ENCODE measurements at places on chromosomes 5 and 9.

DNA sequence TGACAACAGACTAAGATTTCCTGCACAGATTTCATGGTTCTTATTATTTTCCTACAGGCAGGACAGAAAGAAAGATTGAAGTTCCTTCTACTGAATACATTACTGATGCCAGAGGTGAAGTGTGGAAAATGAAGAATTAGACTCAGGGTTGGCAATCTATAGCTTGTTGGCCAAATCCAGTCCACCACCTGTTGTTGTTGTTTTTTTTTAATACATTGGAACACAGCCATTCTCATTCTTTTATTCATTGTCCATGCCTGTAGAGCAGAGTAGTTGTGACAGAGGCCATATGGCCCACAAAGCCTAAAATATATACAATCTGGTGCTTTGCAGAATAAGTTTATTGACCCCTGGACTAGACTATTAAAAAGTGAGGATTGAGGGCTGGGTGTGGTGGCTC, 5.8 kb upstream of the PLPPR1 start:
- DNase-seq = no peak

- no peak for DNase-seq
These were observed 213.4 kb upstream of the ADAMTSL1 start for GRCh38 chr9:18260521-18260920.

DNA sequence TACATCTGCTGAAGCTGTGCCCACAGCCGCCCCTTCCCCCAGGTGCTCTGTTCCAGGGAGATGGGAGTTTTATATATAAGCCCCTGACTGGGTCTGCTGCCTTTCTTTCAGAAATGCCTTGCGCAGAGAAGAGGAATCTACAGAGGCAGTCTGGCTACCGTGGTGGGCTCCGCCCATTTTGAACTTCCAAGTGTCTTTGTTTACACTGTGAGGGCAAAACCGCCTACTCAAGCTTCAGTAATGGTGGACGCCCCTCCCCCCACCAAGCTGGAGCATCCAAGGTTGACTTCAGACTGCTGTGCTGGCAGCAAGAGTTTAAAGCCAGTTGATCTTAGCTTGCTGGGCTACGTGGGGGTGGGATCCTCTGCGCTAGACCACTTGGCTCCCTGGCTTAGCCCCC, 41.3 kb downstream of the RANBP17 start:
- DNase-seq = no peak

GRCh38 chr5:2550509-2550908, 201.0 kb downstream of the IRX2 start:
- no peak for DNase-seq

DNA sequence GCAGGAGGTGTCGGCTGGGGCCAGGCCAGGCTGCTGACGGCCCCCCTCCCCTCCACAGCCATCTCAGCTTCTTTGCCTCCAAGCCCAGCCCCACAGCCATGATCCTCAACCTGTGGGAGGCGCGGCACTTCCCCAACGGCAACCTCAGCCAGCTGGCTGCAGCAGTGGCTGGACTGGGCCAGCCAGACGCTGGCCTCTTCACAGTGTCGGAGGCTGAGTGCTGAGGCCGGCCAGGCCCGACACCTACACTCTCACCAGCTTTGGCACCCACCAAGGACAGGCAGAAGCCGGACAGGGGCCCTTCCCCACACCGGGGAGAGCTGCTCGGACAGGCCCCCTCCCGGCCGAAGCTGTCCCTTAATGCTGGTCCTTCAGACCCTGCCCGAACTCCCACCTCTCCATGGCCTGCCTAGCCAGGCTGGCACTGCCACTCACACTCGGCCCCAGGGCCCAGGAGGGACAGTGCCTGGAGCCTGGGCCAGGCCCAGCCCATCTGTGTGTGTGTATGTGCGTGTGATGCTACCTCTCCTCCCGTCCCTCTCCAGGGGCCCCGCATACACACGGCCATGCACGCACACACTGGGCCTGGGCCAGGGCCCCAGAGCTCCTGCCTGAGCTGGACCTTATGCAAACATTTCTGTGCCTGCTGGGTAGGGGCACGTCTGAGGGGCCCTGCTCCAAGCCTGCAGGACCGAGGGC, 19.3 kb downstream of the HK3 start:
- no peak for DNase-seq

GRCh38 chr9:18775241-18775640, 257.8 kb downstream of the SAXO1 start:
- DNase-seq = no peak

GRCh38 chr5:106757672-106758071, 913.1 kb downstream of the EFNA5 start:
- no peak for DNase-seq

GRCh38 chr5:176609724-176610434, at the start of gene GPRIN1:
Gene GPRIN1, minus strand, starts transcription at chr5:176610156. Its CDS starts 10,322 bp downstream, at chr5:176599834.
- peak; percentile 49 for DNase-seq

GRCh38 chr5:173567548-173567947, 48.9 kb downstream of the BOD1 start:
- DNase-seq = no peak

DNA sequence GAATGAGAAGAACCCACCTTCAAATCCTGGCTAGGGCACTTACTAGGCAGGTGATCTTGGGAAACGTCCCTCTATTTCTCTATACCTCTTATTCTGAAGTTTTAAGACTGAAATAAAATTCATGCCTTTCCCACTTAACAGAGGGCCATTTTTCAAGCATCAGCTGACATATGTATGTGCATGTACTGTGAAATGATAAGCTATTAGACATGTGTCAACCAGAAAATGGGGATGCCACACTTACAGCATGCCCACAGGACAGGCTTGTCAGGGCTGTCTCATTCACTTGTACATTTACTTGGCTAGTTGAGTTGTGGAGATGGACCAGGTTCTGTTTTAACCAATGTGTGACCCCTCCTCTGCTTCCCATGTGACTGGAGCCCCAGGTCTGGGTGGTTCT, 78.5 kb downstream of the C9orf152 start:
- DNase-seq = no peak

- DNase-seq = no peak
These were observed 216.1 kb downstream of the MEF2C start for GRCh38 chr5:88666761-88667495.

- no peak for DNase-seq
These were observed 1.6 kb downstream of the HBEGF start for GRCh38 chr5:140344683-140345423.

DNA sequence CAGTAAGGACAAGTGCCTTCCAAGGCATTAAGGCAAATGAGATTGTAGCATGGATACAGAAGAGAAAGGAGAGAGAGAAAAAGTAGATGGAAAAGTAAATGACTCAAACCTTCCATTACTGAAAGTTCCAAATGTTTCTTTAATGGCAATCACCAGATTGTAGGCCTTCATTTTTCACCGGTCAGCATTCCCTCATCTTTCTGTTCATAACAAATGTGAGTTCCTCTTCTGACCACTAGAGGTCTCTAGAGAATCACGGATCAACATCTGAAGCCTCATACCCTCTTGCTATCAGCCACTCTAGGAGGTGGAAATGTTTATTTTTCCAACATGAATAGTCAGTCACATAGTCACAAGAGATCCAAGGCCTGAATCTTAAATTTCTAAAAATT, 73.6 kb upstream of the RPS23 start:
- DNase-seq = no peak

DNA sequence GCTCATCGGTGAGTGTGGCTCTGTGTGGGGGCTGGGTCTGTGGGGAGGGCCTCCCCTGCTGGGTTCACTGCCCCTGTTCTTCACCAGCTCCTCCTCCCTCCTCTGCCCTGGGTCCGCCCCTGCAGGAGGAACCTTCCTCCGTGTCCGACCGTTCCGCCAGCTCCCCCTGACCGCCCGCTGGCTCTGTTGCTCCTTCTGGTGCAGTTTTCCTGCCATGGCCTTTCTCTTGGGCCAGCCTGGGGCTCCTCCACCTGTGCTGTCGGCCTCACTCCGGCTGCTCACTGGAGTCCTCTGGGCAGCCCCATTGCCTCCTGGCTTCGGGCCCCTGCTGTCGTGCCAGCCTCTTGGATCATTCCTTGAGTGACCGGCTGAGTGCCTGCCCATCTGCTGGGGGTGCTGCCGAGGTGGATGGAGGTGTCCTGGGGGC, 12.3 kb downstream of the RNU6ATAC start:
- DNase-seq = no peak

DNA sequence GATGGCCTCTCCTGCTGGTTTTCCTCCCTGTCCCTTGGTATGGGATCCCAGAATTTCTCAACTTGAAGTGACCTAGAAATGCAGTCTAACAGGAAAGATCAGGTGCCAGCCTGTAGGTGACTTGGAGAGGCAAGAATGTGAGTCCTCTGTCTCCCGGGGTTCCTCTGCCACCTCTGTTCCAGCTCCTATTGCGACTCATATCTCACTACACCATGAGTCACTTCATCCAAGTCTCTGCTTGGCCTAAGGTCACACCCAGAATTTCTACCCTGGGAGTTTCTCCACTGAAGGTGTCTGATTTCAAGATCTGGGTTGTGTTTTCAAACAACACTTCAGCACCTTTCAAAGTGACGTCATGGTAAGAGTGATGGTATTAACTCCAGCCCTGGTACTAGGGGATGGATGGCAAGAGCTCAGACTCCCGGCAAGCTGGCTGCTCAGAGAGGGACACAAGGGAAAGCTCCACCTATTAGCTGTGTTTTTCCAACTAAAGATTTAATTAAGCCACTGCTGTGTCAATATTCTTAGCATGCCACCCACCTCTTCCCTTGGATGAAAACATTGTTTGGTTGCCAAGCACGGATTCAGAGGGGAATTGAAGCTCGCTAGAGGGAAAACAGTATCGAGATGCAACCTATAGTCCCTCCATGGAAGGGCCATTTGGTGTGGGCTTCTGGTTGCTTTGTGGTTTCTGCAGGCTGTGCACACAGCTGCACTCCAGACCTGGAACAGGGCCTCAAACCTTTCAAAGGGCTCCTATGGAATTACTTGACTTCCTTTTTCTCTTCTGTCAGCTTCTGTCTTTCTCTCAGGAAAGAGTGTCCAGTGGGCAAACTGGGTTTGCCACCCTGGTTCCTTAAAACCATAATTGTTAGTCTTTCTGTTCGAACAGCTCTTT, 205.7 kb downstream of the GAS1 start:
- DNase-seq = no peak

- no peak for DNase-seq
These were observed 369.5 kb downstream of the TAF11L14 start for GRCh38 chr5:18003784-18004183.

- no peak for DNase-seq
These were observed 89.3 kb downstream of the STARD4 start for GRCh38 chr5:111422747-111423720.

DNA sequence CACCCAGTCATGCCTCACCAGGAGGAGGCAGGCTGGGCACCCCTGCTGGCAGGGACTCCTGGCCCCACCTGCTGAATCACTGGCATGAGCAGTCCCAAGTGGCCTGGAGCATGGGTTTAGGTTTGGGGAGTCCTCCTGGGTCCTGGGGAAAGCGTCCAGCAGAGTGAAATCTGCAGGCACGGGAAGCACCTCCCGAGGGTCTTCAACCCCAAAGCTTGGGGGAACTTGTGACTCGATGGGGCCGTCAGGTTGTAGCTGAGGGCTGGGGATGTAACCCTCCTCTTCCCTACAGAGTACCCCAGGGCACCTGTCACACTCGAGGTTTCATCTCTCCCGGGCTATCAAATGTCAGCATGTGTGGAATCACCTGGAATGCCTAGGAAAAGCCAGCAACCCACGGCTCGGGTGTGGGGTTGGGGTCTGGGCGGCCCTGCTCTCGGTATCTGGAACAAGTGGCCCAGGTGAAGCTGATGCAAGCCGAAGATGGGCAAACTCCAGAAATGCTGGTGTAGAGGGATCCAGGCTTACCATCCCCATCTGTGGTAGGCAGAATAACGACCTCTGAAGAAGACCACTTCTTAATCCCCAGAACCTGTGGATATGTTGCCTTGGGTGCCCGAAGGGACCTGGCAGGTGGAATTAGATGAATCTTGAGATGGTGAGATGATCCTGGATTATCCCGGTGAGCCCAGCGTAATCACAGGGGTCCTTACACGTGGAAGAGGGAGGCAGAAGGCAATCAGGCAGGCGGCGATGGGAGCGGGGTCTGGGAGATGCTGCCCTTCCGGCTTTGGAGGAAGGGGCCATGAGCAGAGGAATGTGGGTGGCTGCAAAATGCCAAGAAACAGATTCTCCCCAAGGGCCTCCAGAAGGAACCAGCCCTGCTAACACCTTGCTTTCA, 6.1 kb upstream of the RASGEF1C start:
- DNase-seq = no peak

- no peak for DNase-seq
These were observed 3.0 kb upstream of the TMEM210 start for GRCh38 chr9:137174722-137175293.

- no peak for DNase-seq
These were observed 601.8 kb upstream of the ZNF608 start for GRCh38 chr5:125348221-125348692.

DNA sequence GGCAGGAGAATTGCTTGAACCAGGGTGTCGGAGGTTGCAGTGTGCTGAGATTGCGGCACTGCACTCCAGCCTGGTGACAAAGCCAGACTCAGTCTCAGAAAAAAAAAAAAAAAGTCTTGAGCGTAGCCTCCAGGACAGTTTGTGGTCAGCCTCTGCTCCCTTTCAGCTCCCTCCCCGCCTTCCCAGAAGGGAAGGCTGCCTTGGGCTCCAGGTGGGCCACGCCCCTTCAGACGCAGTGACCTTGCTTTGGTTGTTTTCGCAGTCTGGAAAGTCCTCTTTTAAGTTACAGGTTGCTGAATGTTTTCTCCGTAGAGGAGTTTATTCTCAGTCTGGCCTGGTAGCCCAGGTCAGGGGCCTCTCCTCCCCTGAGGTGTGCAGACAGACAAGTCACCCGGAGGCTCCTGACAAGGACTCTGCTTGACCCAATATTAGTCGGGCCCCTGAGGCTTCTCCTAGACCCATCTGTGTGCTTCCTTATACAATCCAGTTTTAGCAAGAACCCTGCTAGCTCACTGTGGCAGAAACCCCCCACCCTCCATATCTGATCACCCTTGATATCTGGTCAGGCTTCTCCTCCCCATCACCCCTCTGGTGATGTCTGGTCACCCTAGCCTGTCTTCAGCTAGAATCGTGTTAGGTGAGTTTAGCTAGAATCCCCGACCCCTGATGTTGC, 31.6 kb upstream of the N4BP3 start:
- DNase-seq = no peak

DNA sequence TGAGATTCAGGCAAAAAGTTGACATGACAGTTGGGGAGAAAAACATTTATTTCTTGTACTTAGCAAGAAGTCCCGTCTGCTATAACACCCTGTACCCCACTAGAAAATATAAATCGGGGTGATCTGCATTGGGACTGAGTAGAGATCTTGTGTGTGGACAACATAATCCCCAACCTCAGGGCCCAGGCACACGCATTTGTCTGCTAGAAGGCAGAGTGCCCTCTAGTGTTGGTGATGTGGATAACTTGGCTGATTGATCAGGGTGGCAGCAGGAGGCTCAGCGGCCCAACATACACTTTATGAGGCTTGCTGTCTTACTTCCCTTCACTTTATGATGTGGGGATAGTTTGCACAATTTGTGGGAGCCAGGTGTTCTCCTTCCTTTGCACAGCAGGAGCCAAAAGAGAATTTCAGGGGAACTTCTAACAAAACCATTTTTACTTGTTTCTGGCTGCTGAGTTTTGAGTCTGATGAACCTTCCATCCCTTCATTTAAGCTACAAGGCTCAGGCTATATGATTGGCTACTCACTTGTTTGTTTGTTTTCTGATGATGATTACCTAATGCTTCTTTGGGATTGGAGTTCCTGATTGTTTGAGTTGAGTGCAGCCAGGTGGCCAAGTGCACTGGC, 263.2 kb downstream of the DMAC1 start:
- peak; percentile 32 for DNase-seq

GRCh38 chr9:34656992-34657391, 5.0 kb downstream of the IL11RA start:
- no peak for DNase-seq
